ENCODE measurements at places on chromosomes 12 and 14.

GRCh38 chr14:88477513-88478250 is 77.1 kb downstream of the PTPN21 start:
- no peak for DNase-seq

DNA sequence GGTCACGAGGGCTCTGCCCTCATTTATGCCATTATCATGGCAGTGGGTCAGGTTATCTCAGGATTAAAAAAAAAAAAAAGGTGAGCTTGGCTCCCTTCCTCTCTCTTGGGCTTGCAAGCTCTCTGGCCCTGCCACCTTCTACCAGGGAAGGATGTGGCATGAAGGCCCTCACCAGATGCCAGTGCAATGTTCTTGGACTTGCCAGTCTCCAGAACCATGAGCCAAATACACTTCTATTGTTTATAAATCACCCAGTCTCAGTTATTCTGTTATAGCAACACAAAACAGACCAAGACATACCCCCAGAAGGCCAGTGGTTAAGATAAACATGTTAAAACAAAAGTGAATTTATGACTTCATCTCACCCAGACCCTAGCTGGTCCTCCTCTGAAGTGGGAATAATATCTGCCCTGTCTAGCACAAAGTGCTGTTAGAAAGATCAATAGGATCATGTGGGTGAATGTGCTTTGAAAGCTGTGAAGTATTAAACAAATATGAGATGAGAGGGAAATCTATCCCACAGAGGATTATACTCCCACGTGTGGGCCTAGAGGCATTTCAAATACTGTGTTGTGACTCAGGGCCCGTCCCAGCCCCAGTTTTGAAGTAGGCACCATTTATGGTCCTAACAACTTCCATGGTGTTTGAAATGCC is 88.6 kb downstream of the NINJ2 start:
- no peak for DNase-seq

DNA sequence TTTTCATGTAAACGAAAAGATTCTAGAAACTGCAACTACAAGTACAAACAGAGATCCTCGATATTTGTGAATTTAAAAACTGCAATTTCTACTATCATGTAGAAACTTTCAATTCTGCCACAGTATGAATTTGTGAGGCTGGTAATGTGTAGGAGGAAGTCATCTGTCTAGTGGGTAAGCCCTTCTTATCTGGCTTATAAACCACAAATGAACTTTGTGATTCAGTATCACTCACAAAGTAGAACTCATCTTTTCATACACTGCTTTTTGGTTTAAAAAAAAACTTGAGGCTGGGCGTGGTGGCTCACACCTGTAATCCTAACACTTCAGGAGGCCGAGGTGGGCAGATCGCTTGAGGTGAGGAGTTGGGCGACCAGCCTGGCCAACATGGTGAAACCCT is 20.7 kb downstream of the GTF2A1 start:
- DNase-seq, result no peak

GRCh38 chr14:22887260-22887989 is 4.4 kb downstream of the REM2 start:
- DNase-seq, result no peak

DNA sequence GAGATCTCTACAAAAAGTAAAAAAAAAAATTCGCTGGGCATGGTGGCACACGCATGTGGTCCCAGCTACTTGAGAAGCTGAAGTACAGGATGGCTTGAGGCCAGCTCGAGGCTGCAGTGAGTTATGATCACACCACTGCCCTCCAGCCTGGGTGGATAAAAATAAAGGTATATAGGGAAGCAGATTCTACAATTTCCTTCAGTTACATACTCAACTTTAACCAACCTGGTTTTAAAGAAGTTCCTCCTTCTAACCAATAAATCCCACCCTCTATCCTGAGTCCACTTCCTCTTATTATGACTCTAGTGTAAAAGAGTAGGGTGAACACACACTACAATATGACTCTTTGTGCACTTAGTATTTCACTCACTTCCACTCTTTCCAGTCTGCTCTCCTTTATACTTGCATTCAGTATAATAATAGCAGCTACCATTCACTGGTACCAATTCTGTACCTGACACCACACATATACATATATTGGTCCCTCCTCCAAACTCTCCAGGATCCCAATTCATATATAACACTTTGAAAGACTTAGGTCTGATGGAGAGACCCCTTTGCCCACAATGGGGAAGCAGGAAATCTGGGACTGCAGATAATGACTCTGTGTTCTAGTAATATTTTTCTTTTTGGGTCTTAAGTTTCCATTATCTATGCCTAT is 2.3 kb downstream of the ARF3 start:
- DNase-seq, result no peak

DNA sequence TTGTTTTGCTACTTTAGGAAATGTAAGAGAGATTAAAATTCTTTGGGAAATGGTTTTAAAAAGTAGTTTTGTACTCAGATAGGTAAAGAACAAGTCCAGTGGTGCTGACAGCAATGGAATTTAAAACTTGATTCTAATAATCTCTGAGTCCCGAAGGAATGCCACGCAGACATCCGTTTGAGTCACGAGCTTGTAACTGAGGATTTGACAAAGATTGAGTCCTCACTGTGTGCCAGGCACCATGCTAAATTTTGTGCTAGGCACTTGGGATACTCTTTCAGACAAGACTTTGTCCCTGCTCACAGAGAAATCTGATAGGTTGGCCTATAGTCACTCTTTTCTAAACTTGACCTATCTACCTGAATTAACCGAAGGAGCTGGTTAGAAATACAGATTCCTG is 12.7 kb downstream of the FLRT2 start:
- no peak for DNase-seq

DNA sequence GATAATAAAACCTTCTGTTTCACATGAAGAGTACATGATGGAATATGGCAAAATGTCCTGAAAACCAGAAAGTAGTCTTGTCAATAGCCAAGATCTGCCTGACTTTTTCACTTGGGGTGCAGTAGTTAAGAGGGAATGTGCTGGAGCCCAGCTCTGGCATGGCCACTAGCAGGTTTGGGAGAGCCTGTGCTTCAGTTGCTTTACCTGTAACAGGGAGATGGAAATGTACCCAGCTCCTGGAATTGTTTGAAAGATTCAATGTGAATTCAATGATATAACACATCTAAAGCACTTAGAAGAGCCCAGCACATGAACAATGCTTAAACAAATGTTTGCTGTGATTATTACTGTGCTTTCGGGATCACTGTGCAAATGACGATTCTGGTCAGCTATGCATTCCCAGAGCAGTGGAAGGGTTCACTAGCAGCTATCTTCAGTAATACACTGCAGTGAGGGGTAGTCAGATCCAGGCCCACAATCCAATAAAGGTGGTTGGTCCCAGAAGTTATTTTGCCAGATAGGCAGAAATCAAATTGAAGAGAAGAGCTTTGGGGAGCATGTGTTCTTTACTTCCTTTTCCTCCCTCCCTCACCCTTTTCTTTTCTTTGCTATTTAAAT is 224.9 kb downstream of the APAF1 start:
- DNase-seq, result no peak

- DNase-seq, result no peak
Measured at GRCh38 chr14:78071016-78071549, 99.1 kb upstream of the NRXN3 start.
